ENCODE measurements at places on chromosomes 13 and 19.

- DNase-seq = no peak
Measured at GRCh38 chr13:95221971-95222732, 79.1 kb downstream of the ABCC4 start.

DNA sequence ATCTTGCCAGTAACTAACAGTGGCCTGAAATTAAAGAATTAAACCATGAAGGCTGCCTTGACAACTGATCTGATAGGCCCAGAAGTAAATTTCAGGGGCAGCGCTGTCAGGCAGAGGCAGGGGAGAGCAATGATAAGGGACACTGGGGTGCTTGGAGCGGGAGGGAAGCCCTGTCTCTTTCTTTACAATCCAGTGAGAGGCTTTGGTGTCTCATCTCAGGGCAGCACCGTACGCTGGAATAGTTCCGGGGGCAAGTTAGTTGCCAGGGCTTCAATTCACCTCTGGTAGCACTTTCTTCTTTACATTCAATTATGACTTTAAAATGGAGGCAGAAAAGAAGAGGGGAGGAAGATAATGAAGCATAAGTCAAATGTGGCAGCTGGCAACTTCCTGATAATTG, 74.6 kb downstream of the CBY2 start:
- DNase-seq = no peak

DNA sequence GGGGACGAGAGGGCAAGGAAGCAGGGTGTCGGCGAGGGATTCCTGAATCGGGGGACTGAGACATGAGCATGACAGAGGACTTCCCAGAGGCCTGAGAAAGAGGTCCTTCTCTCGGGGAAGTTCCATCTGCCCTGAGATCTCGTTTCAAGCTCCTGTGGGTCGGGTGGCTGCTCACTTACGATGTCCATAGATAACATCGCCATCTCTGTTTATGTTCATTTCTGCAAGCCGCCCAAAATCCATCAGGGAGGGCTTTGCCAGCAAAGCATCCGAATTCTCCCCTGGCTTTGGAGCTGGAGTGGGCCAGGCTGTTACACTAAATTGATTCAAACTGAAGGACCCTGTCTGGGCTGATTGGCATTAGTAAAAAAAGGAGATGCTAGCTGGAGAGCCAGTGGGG, 5.9 kb downstream of the DMKN start:
- no peak for DNase-seq

GRCh38 chr19:7529246-7529600, 6.3 kb upstream of the PNPLA6 start:
- DNase-seq = no peak

DNA sequence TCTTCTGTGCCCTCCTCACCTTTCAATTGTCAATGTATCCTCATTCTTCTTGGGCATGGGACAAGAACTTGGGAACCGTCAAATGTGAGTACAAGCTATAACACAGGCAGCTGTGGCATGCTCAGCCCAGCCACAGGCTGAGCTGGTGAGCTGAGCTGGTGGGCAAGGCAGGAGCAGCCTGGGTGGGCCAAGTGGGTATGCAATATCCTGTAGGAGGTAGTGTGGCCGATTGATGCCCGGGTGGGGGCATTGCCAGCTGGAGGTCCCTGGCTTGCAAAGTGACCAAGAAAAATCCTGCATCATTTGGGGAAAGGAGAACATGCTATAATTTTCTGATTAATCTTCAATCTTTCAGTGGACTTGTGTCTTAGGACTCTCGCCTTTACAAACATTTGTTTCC, 507.2 kb upstream of the SLC10A2 start:
- DNase-seq = no peak

GRCh38 chr19:35073941-35074340, 32.4 kb downstream of the HPN start:
- DNase-seq = no peak

DNA sequence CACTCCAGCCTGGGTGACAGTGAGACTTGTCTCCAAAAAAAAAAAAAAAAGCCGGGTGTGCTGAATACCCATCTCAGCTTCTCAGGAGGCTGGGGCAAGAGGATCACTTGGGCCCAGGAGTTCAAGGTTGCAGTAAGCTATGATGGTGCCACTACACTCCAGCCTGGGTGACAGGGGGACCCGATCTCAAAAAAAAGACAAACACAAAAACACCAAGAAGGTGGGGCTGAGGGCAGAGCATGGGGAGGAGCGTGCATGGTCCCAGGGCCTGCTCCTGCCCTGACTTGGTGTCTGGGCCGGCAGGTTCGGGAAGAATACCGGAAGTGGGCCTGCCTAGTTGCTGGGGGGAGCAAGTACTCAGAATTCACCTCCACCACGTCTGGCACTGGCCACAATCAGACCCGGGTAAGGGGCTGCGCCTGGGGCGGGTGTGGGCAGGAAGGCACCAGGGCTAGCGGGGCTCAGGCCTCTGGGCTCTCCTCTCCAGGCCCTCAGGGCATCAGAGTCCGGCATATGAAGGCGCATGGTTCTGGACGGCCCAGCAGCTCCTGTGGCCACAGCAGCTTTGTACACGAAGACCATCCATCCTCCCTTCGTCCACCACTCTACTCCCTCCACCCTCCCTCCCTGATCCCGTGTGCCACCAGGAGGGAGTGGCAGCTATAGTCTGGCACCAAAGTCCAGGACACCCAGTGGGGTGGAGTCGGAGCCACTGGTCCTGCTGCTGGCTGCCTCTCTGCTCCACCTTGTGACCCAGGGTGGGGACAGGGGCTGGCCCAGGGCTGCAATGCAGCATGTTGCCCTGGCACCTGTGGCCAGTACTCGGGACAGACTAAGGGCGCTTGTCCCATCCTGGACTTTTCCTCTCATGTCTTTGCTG, 11.3 kb downstream of the DDX39A start:
- DNase-seq = no peak

DNA sequence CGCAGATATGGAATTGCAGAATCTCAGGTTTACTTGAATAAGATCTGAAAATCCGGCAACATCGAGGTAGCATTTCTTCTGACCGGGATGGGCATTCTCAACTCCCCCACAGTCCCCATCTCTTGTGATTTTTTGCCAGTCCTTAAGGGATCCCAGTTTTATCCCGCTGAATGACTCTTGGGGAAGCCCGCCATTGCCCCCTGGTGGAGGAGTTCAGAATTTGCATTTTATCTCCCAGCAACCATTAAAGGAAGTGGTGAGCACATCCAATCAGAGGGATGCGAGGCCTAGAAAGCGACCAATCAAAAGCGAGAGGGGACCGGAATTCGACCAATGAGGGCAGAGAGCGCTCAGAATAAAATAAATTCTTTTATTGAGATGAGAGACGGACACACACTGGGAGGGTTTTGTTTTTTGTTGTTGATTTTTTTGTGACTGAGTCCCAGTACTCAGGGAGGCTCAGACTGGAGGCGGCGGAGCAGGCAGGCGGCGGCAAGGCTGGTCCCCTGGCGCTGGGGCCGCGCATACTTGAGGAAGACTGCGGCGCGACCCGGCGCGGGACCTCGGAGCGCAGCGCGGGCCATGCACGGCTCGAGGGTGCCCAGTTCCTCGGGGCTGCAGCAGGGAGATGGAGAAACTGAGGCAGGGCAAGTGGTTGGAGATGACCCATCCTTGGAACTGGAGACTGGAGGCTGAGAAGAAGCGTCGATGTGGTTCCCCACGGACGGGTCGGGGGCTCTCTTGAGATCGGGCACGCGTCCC, 3.9 kb upstream of the TTC9B start:
- DNase-seq = peak; percentile 84

DNA sequence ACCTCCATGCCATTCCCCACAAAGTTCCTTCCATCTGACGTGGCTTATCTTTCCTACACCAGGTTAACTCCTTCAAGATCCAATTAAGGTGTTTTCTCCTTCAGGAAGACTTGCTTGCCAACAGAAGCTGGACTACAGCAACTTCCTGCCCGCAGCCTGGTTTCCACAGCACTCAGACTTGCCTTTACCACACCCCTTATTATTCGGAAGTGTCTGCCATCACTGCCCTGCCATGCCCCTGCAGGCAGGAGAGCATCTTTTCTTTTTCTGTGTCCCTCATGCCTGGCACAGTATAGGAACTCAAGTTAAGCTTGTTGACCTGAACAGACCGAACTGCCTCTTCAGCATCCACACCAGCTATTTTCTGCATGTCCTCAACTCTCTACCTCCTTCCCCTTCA, 168.0 kb downstream of the FOXO1 start:
- DNase-seq = no peak

DNA sequence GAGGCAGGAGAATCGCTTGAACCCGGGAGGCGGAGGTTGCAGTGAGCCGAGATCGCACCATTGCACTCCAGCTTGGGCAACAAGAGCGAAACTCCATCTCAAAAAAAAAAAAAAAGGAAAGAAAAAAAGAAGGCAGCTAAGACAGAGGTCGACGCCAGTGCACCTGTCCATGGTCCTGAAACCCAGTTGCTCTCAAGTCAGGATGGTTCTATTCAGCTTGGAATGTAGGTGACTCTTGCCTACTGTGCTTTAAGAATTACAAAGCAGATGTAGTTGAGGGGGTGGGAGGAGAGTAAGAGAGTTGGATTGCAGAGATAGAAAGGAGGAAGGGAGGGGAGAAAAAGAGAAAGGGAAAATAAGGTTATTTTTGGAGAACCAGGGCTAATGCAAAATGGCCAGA, 18.7 kb downstream of the CACNG7 start:
- peak; percentile 26 for DNase-seq

- DNase-seq = no peak
Measured at GRCh38 chr19:54393381-54393780, 21.9 kb upstream of the TTYH1 start.

GRCh38 chr19:11338569-11339253, 746 bp downstream of the RAB3D start:
- no peak for DNase-seq

- DNase-seq = no peak
Measured at GRCh38 chr13:84606616-84607015, 724.3 kb upstream of the SLITRK1 start.

DNA sequence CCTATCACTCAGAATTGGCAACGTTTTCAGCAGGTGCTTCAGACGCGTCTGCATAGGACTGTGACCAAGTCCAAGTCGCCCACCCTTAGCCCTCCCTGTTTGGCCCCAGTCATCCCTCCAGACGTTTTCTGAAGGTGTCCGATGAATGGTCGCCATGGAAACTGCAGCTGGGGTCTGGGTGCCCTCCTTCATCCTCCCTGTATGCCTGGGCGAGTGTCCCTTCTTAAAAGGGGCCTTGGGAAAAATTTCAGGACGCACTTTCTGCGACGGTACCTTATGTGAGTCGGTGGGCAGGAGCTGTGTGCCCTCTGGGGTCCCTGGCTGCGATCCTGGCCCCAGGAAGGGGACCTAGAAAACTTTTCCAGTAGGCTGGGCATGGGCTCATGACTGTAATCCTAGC, 25.1 kb downstream of the MAN2B1 start:
- DNase-seq = no peak

- DNase-seq = no peak
Measured at GRCh38 chr13:110662777-110663443, 43.0 kb downstream of the CARS2 start.

GRCh38 chr19:10283301-10284064, 3.3 kb upstream of the ICAM4 start:
- no peak for DNase-seq

DNA sequence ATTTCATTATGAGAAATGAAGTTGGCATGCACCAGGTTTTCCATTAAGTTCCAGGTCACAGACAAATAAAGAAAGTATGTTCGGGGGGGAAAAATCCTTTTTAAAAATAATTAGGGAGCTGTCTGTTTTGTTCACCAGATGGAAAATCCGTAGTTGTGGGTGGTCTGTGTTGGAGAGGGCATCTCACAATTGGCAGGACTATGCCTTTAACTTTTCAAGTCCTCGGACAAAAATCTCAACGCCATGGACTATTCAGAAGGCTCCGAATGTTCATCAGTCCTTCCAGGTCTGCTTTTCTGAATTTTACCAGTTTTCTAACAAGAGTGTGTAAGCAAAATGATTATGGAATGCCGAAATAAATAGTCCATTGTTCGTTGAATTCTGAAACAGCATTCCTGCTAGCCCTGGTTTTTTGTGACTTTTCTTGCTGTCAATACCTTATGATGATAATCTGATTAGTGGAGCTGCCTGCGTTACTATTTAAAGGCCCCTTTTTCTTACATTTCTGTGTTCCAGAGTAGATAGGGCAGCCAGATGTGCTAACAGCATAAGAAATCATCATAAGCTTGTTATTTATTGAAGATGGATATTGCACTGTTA, 146.9 kb downstream of the TM9SF2 start:
- no peak for DNase-seq

- no peak for DNase-seq
Measured at GRCh38 chr13:104597546-104598180, 1531.4 kb upstream of the SLC10A2 start.

GRCh38 chr19:45271735-45272108, 20.7 kb downstream of the MARK4 start:
- no peak for DNase-seq

DNA sequence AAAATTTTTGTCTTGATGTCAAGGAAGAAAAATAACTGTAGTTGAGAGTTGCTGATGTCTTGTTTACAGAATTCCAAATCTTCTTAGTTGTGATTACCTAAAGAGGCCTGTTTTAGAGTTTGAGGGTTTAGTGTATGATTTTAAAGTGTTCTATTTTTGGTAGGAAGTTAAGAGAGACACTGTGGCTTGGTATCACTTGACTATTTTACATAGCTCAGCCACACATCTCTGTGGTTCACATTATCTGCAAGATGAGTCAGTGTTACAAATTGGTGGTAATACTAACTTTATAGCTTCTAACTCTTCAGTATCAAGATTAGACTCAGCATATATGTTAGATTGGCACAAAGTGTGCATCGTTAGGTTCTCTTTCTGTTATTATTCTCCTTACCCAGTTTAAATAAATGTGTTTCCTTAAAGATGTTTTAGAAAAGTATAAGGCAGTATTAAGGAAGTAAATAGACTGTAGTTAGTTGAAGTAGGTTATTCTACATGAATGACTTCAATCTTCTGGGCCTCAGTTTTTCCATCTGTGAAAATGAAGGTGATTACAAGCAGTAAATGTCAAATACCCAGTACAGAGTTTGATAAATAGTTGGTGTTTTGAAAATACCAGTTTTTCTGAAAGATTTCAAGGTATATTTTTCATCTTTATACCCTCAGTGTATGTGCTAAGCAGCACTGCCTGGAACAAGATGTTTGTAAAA, 33.4 kb downstream of the COG6 start:
- DNase-seq = no peak

DNA sequence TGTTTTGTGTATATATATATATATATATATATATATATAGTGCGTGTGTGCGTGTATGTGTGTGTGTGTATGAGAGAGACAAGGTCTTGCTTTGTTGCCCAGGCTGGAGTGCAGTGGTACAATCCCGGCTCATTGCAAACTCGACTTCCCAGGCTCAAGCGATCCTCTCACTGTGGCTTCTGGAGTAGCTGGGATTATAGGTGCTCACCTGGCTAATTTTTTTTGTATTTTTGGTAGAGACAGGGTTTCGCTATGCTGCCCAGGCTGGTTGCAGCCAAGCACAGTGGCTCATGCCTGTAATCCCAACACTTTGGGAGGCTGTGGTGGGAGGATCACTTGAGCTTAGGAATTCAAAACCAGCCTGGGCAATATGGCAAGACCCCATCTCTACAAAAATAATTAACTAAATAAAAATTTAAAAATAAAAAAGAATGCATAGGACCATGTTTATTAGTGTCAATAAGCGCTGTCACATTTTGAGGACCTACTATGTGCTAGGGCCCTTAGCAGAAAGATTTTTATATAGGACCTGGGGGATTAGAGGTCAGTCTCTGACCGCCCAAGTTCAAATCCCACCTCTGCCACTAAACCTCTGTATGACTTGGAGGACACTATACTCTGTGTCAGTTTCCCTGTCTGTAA, 1.8 kb downstream of the PVR start:
- DNase-seq = no peak
